Skeletal muscle cell (primary cell): ENCODE measurements at places on chromosomes 5 and 9.
A peak's percentile ranks its signal among the peaks of the same experiment; 100 is the strongest.

DNA sequence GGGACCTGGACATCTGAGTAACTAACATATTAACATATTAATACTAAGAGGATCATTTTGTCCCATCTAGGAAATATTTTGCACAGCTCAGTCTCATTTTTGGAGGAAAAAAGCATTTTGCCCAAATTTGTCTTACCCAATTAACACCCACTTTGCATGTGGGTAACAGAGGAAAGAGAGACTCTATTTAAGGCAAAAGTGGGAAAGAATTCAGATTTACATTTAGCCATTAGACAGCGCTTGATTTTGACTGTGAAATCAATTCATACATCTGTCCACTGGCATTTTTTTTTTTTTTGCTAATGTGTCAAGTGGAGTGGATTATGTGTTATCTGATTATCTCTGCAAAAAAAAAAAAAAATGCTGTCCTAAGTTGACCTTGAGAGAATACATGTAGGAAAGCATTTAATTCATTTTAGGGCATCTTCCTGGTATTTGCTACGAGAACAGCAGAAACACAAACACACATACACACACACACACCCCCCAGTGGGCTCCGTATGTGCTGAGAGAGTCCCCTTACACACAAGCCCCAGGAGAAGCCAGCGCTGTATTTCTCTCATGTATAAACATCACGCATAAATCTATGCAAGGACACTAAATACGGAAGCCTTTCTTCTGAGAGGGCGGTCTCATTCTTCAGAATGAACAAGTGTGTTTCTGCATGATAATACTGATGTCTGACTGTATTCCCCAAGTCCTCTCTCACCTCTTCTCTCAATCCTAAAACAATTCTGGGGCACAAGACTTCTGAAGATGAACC lies 202.0 kb upstream of the KLF9 start:
- no peak for DNase-seq

GRCh38 chr9:94256007-94256406 lies 3.1 kb upstream of the ZNF169 start:
- no peak for DNase-seq

GRCh38 chr9:87008667-87009066 lies 61.4 kb upstream of the GAS1 start:
- DNase-seq = no peak

GRCh38 chr9:110214090-110214489 lies 6.1 kb upstream of the C9orf152 start:
- no peak for DNase-seq

DNA sequence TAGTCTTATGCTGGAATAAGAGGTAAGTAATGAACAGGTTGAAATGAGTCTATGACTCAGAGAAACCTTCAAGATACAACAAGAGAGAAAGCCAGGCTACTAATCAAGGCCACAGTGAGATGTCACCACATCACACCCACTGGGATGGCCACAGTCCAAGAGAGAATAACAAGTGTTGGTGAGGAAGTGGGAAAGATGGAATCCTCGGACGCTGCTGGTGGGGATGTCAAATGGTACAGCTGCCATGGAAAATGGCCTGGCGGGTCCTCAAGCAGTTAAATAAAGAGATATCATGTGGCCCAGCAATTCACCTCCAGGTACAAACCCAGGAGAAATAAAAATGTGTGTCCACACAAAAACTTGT lies 41.9 kb upstream of the NEURL1B start:
- no peak for DNase-seq

DNA sequence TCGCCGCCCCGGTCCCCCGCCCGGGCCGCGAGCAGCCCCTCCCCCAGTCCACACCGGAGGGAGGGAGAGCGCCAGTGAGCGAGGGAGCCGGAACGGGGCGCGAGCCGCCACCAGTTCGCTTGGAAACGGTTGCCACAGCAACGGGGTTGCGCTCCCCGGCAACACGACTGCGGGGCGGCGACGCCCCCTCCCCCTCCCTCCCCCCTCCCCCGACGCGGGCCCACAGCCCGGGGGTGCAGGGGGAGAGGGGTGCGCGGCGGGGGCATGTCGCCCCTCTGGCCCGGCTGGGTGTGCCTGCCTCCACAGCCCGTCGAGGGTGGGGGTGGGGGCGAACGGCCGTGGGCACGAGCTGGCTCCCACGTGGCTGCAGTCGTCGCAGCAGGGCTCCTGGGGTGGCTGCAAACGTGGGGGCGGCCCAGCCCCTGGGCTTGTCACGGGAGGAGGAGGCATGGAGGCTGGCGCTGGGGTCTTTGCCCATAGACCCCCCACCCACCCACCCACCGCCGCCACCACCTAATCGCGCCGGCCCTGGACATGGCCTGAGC lies 524 bp downstream of the PRR7 start:
- DNase-seq = no peak

DNA sequence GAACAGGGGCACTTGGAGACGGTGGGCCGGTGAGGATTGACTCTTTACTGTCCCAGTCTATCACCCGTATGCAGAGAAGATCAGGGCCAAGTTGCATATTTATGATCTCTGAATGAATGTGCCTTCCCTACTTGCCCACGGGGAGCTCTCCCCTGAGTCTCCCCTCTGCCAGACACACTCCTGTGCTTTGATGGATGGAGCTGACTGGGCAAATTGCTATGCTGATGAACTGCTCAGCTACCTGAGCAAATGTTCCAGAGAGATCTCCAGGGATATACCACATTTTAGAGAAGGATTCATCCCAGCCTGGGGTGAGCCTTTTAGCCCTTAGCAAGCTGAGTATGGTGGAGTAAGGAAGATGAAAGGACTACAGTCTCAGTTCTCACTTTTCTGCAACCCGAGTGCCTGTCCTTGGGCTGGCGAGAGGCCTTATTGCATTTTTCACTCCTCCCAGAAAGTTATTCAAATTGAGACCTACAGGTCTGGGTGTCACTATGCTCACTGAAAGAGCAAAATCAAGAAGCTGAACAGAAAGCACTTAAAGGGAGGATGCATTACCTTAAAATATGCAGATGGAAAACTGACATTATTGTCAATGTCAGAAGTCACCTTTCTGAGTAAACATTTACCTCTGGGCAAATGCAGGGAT lies 526.7 kb upstream of the WWC1 start:
- DNase-seq = no peak

- no peak for DNase-seq
Measured at GRCh38 chr9:125235804-125236519, 5.2 kb downstream of the HSPA5 start.

GRCh38 chr5:95660060-95660459 lies 13.5 kb downstream of the RFESD start:
- no peak for DNase-seq

GRCh38 chr9:34125681-34126206 lies 754 bp downstream of the DCAF12 start:
- DNase-seq = no peak

GRCh38 chr5:433836-434235 lies 9.1 kb upstream of the EXOC3 start:
- DNase-seq = no peak

DNA sequence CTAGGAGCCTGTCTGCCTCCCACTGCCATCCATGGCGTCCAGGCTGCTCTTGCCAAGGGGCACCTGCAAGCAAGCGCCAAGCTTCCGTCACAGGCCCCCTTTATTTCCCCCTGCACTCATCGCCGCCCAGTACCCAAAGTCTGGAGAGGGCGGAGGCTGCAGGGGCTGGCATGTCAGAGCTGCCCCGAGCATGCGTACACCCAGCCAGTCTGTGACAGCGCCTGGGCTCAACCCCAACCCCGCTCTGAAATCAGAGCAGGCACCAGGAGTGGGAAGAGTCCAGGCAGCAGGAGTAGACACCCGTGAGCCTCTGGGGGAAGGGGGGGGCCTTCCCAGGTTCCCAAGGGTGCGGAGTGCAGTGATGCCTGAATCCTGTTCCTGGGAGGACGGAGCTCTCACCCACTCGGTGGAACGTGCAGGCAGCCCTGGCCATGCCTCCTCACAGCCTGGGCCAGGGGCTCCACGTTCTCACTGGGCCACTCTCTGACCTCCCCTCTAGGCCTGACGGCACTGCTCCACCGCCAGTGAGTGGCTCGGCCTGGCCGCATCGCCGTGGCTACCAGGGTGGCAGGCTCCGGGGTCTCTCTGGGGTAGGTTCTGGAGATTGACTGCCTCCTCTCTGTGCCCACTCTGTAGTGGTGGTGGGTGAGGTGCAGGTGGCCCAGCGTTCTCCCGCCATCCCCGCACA lies 469.0 kb downstream of the CDH9 start:
- no peak for DNase-seq

DNA sequence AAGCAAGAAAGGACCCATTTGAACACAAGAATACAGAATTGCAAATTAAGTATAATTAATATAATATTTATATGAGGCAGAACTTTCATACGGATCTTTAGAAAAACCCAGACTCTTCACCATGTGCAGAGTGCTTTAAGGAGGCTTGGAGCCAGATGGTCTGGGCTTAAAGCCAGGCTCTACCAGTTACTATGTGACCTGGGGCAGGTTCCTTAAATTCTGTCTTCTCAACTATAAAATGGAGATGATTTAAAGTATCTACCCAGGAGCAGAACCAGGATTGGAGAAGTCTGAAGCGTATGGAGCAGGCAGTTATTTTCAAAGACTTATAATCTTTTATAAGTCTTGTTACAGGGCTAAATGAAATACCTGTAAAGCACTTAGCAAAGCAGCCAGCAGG lies 202.1 kb downstream of the TSSK1B start:
- no peak for DNase-seq

DNA sequence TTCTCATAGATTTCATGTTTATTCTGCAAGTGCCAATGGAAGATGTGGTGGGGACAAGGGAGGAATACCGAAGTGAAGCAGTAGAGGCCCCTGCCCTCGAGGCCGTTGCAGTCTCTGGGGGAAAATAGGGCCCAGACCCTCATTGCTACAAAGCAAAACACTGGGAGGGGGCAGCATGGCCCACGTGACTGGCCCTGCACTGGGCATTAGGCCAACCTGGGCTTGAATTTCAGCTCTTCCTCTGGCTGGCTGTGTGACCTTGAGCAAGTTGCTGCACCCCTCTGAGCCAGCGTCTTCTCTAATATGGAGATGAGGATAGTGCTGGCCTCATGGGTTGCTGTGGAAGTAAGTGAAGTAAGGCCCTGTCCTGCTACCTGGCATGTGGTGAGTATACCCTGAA lies 709 bp upstream of the SYNPO start:
- DNase-seq = no peak

- DNase-seq = no peak
Measured at GRCh38 chr5:180133060-180133459, 61.5 kb upstream of the RNF130 start.

DNA sequence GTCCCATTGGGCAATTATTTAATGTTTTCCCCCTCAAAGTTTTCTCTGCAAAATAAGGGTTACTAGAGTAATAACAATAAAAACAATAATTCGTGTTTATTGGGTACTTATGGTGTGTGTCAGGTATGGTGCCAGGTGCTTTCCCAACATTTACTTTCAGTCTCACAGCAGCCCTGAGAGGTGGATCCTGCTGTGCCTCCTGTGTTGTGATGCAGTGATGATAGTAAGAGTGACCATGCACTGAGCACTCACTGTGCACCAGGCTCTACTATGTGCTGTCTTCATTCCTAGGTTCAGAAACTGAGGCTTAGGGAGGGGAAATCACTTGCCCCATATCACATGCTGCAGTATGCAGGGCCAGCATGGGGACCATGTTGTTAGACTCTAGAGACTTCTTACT lies 15.5 kb downstream of the OTULINL start:
- DNase-seq = no peak

GRCh38 chr9:105483618-105484017 lies 35.8 kb downstream of the FSD1L start:
- DNase-seq = no peak

- DNase-seq = no peak
Measured at GRCh38 chr9:36640771-36641381, 68.2 kb downstream of the MELK start.

- DNase-seq = no peak
Measured at GRCh38 chr5:151739395-151739794, 19.0 kb downstream of the ATOX1 start.

GRCh38 chr5:117999939-118000549 lies 988.3 kb downstream of the DTWD2 start:
- DNase-seq = peak; percentile 1

DNA sequence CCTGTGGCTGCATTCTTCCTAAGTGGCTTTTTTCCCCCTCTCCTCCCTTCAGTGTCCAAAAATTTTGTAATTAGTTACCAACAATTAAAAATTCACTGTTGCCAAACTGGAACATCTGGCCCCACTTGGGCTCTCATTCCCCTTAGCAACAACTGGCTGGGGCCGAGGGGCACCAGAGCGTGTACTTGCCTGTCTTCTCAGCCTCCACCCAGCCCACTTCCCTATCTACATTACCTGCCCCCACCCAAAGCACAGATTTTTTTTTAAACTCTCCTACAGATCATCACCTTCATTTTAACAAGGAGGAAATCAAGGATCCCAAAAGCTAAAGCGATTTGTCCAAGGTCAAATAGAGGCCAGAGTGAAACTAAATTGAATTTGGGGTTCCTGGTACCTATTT lies 278.8 kb downstream of the EBF1 start:
- no peak for DNase-seq

- no peak for DNase-seq
Measured at GRCh38 chr5:131068076-131068475, 97.0 kb downstream of the HINT1 start.

- no peak for DNase-seq
Measured at GRCh38 chr9:22622815-22623214, 176.2 kb downstream of the DMRTA1 start.

DNA sequence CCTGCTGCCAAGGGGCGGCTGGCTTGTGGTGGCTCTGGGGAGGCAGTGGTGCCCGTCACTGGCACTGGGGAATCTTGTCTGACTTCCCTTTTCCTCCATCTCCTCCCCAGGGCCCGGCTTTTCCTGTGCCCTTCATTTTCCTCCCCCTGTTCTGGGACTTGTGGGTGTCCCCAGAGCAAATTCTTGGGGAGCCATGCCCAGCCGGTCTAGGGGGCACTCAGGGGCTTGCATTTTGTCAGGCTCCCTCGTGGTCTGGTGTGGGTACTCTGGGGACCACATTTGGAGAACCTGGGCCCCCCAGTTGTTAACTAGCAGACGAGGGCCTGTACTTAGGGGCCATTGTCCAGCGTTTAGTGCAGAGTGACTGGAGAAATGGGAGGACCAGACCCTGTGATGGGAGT lies 105.2 kb upstream of the IER5L start:
- no peak for DNase-seq

- DNase-seq = no peak
Measured at GRCh38 chr5:81898403-81898802, 73.4 kb upstream of the ATG10 start.

- DNase-seq = no peak
Measured at GRCh38 chr5:179114756-179115155, 54.6 kb downstream of the ZNF354C start.

DNA sequence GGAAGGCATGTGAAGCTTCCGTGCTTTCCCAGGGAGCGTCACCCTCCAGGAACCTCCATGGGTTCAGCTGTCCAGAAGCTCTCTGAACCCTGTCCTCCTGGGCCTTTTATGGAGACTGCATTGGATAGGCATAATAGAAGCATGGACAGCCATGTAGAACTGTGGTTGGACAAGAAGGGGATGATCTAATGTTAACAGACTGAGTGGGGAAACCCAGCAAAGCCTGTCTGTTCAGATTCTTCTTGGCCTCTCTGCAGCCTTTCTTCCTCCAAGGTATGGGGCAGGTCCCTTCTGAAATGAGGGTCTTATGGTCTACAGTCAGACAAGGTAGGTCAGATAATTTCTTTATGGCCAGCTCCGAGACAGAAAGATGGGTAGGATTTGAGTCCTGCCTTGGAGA lies 59.1 kb upstream of the CTNNA1 start:
- no peak for DNase-seq

GRCh38 chr5:173913686-173914321 lies 25.7 kb downstream of the CPEB4 start:
- DNase-seq = no peak

GRCh38 chr9:93184432-93185265 lies 710 bp downstream of the WNK2 start:
- DNase-seq = no peak
